Inflammatory macrophage treated with lipopolysaccharide for 1 hour (primary cell): ENCODE measurements at places on chromosomes 3 and 15.
A peak's percentile ranks its signal among the peaks of the same experiment; 100 is the strongest.

DNA sequence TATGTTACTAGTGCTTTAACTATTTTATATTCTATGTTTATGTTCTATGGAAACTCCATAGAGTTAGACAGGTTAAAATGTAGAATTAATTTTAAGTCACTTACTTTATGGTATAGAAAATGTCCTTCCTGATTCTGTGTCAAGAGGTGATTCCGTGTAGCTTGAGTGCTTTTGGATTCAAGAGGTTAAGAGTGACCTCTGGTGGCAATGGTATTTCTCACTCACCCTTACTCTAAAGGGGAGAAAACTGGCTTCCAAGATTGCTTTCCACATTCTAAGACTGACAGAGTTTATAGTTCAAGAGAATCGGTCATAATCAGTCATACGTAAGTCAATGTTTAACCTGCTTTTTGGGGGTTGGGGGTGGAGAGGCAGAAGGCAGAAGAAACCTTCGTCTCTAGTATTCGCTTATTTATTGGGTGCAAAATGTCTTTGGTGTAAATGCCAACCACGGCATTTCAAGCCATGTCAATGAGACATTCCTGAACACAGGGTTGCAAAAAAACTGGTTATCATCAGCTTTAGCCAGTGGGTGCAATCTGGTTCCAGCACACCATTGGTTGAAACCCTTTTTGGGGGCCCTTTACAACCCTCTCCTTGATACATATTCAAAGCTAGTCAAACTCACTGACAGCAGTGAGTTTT lies 92.0 kb upstream of the VGLL3 start:
- DNase-seq, result peak; percentile 62

DNA sequence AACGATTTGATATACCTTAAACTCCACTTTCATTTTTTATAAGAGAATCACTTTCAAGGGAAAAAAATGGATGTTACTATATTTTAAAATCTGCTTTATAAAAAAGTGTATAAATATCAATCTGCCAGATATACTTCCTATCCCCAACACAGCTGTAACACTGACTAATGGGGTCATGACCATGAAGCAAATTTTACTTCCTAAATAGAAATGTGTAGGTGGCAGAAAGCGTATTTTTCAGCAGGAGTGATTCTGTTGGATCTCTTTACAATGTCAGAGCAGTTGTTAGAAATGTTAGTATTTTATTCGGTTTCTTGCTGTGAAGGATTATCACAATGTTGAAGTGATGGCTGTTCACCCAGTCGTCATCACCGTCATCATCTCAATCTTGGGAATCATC lies 5.5 kb upstream of the C15orf40 start:
- peak; percentile 57 for DNase-seq

GRCh38 chr3:21551019-21551418 lies 200.0 kb downstream of the ZNF385D start:
- peak; percentile 17 for DNase-seq

- no peak for DNase-seq
These were observed 854 bp downstream of the CLEC3B start for GRCh38 chr3:45026957-45027356.

DNA sequence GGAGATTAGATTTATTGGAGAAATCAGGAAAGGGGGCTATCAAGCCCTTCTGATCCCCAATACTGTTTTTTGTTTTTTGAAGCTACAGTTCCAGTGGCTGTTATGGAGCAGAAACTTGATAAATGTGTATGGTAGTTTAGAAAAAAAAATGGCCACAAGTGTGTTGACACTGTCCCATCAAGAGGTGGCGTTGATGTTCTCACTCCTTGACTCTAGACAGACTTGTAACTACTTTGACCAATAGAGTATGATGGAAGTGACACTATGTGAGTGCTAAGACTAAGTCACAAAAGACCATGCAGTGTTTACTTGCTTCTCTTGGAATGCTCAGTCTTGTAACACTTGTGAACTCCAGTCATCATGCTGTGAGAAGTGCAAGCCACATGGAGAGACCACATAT lies 356.7 kb downstream of the PDCD6IP start:
- DNase-seq, result no peak

GRCh38 chr15:49366496-49366895 lies 56.5 kb upstream of the FGF7 start:
- DNase-seq, result no peak

DNA sequence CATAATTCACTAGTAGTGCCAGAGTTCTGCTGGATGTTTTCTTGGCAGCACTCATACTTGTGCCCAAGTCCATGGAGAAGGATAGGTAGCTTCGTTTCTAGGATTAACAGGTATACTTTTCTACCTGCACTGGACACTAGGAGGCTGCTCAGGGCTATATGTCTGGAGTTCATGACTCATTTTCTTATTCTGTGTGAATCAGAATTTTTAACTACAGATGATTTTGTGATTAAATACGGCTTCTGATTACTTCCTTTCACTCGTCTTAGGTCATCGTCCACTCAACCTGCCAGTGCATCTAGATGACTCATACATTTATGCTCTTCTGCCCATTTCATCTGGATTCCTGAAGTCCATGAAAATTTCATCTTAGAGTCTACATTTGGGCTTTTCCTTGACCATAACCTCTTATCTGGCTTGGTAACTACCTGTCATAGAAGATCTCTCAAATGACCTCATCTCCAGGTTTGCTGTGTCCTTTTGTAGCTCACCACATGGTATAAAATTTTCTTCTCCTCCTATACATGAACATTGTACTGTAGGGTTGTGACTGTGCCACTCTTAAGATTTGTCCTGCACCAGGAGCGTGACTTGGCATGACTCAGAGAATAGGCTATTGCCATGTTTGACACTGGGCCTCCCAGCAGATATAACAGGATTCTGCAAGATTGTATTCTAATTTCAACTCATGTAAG lies 66.7 kb upstream of the GCSAM start:
- DNase-seq, result no peak

- no peak for DNase-seq
These were observed 532 bp upstream of the SELENOT start for GRCh38 chr3:150602426-150603152.

GRCh38 chr15:68348081-68348480 lies 70.5 kb downstream of the FEM1B start:
- DNase-seq, result no peak

DNA sequence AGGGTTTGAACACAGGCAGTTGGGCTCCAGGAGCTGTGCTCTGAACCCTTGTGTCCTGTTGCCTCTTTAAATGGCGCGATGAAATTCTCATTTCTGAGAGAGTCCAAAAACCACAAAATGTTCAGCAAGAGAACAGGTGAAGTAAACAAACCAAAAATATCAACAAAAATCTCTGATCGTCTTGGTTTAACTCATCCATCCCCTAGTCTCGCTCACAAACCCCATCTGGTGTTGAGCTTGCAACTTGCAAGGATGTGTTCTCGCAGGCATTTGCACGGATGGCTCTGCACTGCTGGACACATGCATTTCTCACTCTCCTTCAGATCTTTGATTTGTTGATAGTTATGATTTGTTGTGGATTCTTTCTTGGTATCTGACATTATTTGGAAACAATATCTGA lies 31.1 kb downstream of the FAH start:
- DNase-seq, result no peak

- DNase-seq, result no peak
These were observed 15.2 kb upstream of the ACTC1 start for GRCh38 chr15:34810443-34811129.

- no peak for DNase-seq
These were observed 1165.6 kb downstream of the NSUN3 start for GRCh38 chr3:95228416-95228815.

DNA sequence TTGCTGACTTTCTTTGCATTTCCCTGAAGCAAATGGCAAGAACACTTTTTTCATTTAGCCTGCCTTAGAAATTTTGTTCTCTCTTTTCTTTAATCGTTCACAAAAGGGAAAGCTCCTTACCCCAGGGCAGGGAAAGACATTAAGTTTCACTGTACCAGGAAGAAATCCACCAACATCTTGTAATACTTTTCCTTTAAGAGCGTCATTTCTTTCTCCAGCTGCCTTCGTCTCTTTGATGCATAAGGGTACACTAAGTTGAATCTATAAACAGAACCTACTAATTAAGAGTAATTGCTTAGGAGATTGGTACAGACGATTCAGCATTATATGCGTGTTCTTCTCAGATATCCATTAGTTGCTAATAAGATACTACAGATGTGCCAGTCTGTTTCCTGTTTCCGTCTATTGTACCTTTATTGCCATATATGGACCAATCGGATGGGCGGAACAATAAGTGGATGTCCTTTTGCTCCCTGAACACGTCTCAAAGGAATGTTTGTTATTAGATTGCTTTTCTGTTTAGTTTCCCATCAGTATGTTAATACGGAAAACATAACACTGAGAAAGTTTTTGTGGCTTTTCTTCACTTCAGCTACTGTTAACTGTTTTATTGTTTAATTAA lies 276.7 kb upstream of the RARB start:
- no peak for DNase-seq

- no peak for DNase-seq
These were observed 63.9 kb downstream of the CGNL1 start for GRCh38 chr15:57440167-57440566.

DNA sequence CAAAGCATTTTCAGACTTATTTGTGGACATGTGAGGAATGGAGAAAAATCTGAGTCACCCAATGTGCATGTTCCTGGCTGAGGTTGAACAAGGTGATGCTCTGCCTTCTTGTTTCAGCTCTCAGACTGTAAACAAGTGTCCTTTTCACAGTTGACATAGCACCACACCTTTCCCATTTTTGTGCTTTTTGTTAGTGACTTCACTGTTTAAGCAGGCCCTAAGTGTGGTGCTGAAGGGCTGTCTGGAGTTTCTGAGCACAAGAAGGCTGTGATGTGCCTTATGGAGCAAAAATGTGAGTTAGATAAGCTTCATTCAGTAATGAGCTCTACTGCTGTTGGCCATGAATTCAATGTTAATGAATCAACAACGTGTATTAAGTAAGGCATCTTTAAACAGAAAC lies 20.4 kb downstream of the ABI3BP start:
- no peak for DNase-seq

- no peak for DNase-seq
These were observed 36.1 kb upstream of the CADM2 start for GRCh38 chr3:84922682-84923081.

DNA sequence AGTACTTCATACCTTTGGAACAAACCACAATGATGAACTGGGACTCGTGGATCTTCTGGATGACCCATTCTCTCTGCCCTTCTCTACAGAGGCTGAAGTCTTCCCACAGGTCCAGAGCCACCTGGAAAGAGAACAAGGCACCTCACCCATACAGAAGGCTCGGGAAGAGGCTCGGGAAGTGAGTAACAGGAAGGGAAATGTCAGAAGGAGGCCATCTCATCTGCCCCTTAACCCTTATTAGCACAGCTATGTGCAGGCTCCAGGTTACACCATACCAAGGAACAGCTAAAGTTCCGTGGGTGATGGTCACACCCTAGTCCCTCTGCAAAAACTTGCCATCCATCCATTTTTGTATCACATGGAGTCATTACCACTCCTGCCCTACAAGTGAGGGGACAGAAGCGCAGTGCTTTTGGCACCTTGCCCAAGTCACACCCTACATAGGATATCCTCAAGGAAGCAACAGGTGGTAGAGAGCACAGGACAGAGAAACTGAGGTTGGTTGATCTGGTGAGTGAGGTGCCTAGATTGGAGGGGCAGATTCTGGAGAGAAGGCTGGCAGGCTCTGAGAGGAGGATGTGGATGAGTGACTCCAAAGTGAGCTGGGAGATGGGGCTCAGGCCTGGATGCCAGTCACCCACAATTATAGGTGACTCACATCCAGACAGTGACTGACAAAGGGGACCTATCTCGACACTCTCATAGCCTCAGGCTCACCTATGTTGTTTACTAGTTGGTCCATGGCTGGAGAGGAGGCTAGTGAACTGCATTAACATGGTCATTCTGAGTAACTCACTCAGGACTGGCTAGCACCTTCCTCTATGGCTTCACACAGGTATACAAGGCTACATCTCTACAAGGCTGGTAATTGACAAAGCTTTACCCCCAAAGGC lies 38.2 kb downstream of the SPATA12 start:
- no peak for DNase-seq

DNA sequence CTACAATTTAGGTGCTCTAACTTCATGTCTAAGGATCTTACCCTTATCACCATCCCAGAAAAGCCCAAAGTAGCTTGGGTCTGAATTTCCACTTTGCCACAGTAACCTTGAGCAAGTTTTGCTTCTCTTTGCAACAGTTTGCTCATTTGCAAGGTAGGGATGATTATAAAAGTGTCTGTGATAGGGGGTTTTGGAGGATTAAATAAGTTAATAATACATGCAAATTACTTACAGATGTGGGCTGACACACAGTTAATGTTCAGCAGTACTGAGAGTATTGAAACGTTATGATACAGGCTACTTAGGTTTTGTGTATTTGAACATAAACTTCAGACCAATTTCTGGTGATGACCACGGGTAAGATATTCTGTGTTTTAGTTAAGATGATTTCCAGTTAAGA lies 444.7 kb upstream of the TPRG1 start:
- DNase-seq, result no peak

GRCh38 chr15:100834731-100835130 lies 44.9 kb upstream of the ALDH1A3 start:
- peak; percentile 40 for DNase-seq

GRCh38 chr3:125110016-125110875 lies 54.4 kb upstream of the HEG1 start:
- peak; percentile 13 for DNase-seq

- no peak for DNase-seq
These were observed 1.3 kb upstream of the MON1A start for GRCh38 chr3:49930922-49931321.
